Omental fat pad (tissue), 4 donors: ENCODE measurements at places on chromosomes 6 and 20. TPM values are rescaled to one million over a fixed set of nuclear protein-coding genes. Genes with fewer than 3 reads are reported as not detected.

CTCFL gene
- total RNA-seq = not detected

TMC2 gene
- total RNA-seq = 0.88 TPM

GRCh38 chr6:168190646-168191443 is 111.8 kb upstream of the FRMD1 start:
- DNase-seq = no peak

GRCh38 chr20:11876555-11876954 is 41.1 kb upstream of the BTBD3 start:
- no peak for DNase-seq

GRCh38 chr6:37501632-37502491 is 2.2 kb upstream of the CCDC167 start:
- no peak for DNase-seq

GRCh38 chr6:125781314-125781868 is 9.4 kb upstream of the NCOA7 start:
- DNase-seq = no peak

DNA sequence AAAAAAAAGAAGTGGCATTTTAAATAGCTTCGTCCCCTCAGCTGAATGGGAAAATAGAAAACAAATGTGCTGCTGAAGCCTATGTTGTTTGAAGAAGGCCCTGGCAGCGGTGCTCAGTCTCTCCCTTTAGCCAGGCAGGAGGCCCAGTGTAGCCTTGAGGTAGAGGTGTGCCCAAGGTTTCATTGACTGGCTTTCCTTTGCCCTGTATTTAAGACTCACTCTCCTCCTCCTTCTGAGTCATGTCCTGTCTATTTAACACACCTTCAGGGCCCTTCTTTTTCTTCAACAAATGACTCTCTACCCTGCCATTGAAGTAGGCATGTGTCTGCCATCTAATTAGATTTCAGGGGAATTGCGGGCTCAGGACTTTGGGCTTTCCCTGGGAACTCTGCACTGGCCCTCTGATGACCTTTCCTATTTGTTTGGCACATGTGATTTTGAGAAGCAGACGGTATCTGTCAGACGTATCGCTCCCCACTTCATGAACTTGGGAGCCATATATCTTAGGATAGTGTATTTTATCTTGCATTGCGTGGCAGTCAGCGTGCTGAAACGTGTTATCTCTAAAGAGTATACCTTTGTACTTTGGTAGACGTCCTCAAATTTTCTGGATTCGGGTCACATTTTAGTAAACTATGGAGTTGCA is 4.3 kb downstream of the TJAP1 start:
- no peak for DNase-seq

DNA sequence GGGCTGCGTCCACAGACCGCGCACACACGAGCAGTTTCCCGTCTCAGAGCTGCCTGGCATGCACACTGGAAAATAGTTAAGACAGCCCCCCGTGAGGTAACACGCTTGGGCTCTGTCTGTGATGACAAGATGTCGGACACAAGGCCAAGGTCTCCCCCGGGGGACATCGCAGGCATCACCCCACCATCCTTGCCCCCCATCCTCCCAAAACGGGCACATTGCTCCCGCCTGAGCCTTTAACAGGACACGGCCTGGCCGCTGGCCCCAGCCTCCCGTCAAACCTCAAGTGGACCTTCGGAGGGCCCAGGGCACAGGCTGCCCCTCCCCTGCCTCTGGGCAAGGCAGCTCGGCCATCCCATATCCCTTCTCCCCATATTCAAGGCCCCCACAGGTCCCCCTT is 5.6 kb downstream of the KCNQ2 start:
- DNase-seq = no peak
